Fibroblast of pulmonary artery (primary cell): ENCODE measurements at places on chromosomes 2 and 18.

GRCh38 chr18:79620576-79621165, 58.9 kb upstream of the CTDP1 start:
- DNase-seq: no peak

GRCh38 chr18:49616618-49617328, 54.9 kb downstream of the LIPG start:
- DNase-seq: no peak

DNA sequence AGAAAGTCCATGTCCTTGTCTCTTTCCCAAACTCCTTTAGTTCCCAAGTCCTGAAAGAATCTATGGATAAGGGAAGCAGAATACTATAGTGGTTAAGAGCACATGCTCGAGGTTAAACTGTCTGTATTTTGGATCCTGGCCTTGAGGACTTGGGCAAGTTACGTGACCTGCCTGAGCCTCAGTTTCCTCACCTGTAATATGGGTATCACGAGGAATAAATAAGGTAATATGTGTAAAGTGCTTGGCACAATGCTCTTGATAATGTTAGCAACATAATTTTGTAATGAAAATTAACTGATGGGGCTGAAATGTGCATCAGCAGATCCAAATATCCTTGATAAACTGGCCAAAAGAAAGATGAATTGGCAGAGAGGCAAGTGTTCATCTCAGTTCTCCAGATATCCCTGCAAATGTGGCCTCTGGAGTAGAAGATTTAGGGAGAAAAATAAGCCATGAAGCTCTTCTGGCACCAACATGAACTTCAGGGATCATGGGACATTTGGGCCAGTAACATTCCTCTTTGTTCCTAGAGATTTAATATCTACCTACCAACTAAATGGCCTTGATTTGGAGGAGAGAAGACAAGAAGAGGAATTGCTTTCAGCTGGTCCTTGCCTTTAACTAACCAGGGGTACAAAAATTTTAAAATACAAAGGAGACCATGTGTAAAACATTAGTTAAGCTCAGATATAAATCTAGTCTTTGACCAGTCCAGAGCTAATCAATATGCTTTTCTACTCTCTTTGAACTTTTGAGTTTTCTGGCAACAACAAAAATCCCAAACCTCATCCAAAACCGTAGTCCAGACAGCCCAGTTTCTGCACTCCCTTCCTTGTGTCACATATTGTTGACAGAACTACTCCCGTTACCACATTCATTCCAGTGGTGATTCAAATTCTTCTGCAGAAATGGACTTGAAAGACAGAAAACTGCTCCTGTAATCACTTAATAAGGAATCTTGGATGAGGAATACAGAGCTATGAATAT, 52.7 kb upstream of the EML4 start:
- DNase-seq: peak; percentile 65

- peak; percentile 42 for DNase-seq
Measured at GRCh38 chr2:96264086-96264485, 1.7 kb downstream of the TMEM127 start.

DNA sequence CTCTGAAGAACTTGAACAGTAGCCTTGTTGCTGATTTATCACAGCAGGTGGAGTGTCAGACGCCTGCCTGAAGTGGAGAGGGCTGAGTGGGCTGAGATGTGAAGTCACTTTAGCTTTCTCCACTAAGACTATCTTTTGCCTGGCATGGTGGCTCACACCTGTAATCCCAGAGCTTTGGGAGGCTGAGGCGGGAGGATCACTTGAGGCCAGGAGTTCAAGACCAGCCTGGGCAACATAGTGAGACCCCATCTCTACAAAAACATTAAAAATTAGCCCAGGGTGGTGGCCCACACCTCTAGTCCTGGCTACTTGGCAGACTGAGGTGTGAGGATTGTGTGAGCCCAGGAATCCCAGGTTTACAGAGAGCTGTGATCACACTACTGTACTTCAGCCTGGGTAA, 60.6 kb upstream of the TTC39C start:
- DNase-seq: no peak

DNA sequence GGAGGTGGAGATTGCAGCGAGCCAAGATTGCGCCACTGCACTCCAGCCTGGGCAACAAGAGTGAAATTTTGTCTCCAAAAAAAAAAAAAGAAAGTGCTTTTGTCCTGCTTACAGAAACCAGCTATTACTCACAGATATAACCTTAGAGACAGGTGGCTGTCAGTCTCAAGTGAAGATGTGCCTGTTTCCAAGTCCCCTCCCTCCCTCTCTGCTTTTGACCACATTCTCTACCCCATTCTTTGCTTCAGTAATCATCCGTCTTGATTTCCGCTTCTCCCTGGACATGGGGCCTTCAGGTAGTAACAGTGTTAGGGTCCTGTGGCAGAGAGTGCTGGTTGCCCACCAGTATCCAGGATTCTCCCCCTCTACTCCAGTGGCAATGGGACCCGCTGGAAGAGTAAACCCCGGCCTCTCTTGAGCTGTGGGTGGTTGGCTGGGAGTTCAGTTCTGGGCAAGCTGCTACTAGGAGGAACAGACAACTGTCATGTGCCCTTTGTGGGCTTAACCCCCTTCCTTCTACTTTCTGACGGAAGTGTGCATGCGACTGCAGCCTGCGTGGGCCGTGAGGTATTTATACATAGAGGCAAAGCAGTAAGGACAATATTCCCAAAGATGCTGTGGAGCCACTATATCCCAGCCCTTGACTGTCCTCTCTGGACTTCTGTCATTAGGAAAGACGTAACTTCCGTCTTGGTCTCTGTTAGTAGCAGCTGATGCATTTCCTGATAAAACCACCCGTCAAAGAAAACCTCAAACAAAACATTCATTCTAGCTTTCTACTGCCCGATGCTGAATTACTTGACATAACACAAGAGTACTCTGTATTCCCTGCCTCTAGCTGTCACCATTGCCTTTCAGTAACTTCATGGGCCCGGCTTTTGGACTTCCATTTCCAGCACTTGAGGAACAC, 17.8 kb downstream of the PDCL3 start:
- peak; percentile 7 for DNase-seq

GRCh38 chr2:62642429-62643099, 62.9 kb upstream of the EHBP1 start:
- DNase-seq: no peak

DNA sequence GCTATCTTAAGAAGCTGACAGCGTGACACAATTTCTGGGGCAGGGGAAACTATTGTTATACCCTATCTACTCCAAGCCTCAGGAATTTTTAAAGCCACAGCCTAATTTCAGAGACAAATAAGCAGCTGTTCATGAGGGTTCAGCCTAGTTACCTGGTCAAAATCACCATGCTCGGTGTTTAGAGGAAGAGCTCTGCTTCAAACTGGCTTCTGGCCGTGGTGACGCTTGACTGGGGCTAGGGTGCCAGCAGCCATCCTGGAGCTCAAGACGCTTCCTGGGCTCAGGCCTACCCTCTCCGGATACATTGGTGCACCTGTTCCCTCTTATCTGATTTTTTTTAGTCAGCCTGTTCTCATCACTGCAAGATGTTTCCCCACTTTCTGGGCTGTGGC, 41.7 kb downstream of the FRZB start:
- DNase-seq: no peak

GRCh38 chr2:98867539-98868309, 68.3 kb downstream of the CRACDL start:
- DNase-seq: peak; percentile 26

DNA sequence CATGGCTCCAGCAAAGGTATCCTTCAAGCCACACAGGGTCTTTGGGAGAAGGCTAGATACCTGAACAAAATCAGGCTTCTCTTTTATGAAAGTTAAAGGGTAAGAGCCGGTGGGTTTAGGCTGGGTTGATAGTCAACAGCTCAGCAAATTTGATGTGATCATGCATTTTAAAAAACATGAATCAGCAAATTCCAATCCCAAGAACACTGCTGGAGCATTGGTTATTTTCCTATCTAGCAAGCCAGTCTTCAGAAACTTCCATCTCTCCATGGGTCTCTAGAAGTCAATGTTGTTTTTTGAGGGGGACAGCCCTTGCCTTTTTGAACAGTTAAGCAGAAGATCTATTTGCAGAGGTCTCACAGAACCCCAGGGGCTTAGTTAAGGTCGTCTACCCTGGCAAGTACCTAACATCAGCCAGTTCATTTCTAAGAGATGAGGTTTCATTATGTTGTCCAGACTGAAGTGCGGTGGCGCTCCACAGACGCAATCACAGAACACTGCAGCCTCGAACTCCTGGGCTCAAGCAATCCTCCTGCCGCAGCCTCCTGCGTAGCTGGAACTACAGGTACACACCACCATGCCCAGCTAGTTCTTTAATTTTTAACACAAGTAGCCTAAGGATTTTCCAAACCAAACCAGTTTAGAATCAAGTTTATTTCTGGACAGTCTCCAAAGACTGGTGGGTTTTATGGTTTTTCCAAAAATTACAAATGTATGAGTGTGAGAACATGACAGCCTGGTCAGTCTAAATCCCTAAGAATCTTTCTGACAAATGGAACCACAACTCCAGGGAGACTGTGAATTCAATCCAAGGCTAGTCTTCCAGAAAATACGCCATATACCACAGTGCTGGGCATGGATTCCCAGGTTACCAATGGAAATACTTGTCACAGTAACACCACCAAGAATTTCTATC, 4.1 kb upstream of the ZCCHC2 start:
- DNase-seq: no peak

- DNase-seq: no peak
Measured at GRCh38 chr2:54806975-54807374, 83.5 kb downstream of the EML6 start.

DNA sequence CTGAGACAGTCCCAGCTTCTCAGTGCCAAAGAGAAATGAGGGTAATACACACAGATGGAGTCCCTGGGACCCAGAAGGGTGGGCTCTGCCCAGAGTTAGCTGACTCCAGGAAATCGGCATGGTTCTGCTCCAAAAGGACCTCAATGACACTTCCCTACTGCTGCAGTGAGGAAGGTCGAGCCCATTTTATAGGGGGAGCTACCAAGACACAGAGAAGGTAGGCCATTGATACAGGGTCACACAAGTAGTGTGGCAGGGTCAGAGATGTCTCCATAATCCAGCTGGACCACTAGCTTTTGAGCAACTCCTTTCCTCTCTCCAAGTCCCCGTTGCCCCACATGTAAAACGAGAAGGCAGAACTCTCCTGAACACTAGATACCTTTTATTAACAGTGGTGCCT, 276.9 kb downstream of the MYCN start:
- DNase-seq: no peak

- no peak for DNase-seq
Measured at GRCh38 chr2:101706819-101707177, 9.3 kb downstream of the MAP4K4 start.

DNA sequence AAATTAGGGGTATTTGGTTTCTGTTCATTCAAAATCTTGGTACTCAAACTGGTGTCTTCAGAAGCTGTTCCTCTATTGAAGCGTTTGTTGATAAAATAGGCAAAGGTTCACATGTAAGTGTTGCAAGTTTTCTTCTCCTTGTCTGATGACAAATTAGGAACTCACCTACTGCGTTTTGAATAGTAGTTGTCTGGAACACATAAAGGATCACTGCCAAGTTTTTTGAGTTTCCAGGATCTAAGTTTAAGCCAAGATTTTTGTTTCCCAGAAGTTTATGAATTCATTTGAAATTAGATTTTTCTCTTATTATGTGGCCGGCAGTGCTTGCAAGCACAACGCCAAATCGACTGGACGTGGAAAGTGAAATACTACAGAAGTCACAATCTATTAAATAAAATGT, 85.4 kb downstream of the ARHGEF33 start:
- no peak for DNase-seq

- DNase-seq: no peak
Measured at GRCh38 chr2:223950448-223951347, 5.6 kb upstream of the WDFY1 start.

GRCh38 chr2:68094111-68094510, 31.3 kb upstream of the C1D start:
- no peak for DNase-seq

DNA sequence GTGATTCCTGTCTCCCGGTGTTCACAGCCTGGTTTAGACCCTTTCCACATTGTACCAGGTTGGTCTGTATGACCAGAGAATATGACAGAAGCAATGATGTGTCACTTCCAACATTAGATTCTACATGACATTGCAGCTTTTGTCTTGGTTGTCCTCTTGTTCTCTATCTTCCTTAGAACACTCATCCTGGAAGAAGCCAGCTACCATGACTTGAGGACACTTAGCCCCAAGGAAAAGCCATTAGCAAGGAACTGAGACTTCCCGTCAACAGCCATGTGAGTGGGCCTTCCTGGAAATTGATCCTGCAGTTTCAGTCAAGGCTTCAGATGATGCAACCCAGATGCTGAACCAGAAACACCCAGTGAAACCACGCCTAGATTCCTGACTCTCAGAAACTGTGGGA, 143.3 kb downstream of the MREG start:
- DNase-seq: peak; percentile 72

- no peak for DNase-seq
Measured at GRCh38 chr2:66477135-66477842, 42.4 kb downstream of the MEIS1 start.

- no peak for DNase-seq
Measured at GRCh38 chr2:142915502-142915901, 38.0 kb downstream of the KYNU start.

- DNase-seq: no peak
Measured at GRCh38 chr2:52956766-52957165, 810.8 kb upstream of the CHAC2 start.

- DNase-seq: no peak
Measured at GRCh38 chr18:64091526-64091925, 57.4 kb downstream of the LINC00305 start.

DNA sequence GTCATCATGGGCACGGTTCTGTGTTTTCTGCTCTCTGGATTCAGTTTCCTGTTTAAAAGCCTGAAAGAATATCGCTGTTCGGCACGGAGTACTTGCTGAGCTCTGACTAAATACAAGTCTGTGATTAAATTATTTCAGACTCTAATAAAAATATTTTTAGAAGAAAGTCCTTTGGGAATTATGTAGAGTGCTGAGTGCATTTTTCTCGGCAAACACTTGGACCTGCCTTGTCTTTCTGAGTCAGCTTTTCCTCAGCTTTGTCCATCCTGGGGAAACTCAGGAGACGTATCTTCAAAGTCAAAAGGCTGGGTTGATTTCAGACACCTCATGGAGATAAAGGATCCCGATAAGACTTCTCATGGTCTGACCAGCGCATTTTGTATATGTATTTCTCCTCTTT, 45.9 kb downstream of the IL1R2 start:
- DNase-seq: peak; percentile 85

DNA sequence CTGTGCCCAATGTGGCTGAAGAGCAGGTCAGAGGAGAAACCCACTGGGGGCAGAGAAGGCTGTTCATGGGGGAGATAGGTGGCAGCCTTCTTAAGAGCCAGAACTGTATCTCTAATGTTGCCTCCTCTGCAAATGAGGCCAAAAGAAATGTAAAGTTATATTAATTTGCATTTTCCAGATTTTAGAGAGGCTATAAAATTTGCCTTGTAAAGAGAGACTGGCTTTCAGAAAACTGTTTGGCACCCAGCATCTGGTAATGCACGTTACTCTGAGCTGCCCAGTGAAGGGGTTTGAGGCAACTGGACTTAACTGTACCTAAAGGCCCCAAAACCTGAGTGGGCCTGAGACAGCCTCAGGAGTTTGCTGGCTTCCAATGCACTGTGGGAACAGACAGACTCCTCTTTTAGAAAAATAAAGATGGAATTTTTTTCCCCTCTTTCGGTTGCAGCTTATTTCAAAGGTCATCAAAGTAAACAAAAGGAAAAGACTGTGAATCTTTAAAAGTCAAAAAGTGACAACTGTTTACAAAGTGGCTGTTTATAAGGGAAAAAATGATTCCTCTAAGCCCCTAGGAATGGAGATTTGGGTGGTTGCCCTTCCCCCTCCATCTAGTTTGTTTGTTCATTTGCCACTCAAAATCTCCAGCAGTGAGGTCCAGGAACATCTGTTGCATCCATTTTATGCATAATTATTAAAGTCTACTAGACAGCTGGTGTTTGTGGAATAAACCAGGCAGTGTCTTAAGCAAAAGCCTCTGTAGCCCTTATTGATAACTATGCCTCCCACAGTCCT, 132.2 kb upstream of the ZFP36L2 start:
- no peak for DNase-seq

- no peak for DNase-seq
Measured at GRCh38 chr2:26394694-26395093, 7.0 kb upstream of the DRC1 start.
